ENCODE measurements at places on chromosomes 2 and 18.

DNA sequence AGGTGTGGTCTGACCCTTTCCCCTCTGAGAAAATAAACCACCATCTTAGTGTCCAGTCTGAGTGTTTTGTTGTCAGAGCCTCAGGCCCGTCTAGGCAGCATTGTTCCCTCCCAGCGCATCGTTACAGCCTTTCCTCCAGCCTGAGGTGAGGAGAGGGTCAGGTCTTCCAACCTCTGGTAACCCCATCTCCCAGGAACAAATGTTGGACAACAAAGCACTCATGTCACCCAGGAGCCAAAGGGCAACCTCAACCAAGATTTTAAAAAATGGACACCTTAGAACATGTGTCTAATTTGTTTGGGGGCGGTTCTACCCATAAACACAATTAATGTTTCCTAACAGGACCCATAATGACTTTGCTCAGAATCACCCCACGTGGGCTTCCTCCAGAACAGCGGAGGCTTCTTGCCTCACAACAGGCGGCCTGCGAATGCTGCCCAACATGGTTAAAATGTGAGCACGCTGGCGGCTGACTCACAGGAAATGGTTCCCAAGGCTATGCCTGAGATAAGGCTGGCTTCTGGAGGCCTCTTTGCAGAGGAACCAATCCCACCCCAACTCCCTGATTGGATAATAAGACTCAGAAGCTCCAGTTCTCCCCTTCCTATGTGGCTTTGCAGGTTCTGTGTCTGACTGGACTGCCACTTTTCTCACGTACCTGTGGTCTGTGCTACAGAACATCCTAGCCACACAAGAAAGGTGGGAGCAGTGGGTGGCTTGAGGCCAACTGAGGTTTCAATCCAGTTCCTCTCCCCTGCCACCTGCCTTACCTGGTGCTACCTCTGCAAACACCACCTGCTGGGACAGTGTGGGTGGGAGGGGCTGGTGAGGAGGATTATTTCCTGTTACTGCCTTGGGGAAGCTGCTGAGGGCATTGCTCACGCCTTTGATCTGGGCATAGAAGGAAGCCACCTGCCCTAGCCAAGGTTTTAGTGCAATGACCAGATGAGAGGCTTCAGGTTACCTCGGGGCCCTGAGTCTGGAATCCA lies 108.8 kb downstream of the B3GNT2 start:
- peak; percentile 20 for DNase-seq

- DNase-seq, result no peak
Observed at GRCh38 chr2:60959501-60959900, 58.0 kb upstream of the PEX13 start.

- DNase-seq, result no peak
Observed at GRCh38 chr2:217452928-217453327, 549.9 kb downstream of the TNS1 start.

- no peak for DNase-seq
Observed at GRCh38 chr2:57084697-57085281, 901.0 kb downstream of the CCDC85A start.

- peak; percentile 13 for DNase-seq
Observed at GRCh38 chr2:118973542-118973951, 31.6 kb downstream of the MARCO start.

- no peak for DNase-seq
Observed at GRCh38 chr2:75790121-75790813, 79.6 kb upstream of the GCFC2 start.

- no peak for DNase-seq
Observed at GRCh38 chr18:56516789-56517188, 121.6 kb downstream of the TXNL1 start.

DNA sequence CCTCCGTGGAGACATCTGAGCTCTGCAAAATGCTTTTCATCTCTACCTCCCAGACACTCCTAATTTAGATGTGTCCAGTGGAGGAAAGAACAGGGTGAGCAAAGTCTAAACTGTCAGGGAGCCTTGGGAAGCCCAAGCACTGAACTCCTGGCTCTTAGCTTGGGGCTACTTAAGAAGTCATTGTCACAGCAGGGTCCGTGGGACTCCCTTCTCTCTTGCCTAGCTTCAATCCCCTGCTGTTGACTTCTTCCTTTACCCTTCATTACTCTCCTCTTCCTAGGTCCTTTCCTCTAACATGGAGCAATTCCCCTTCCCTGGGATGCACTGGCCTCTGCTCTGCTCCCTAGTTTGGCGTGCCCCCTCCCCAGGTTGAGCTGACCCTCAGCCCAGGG lies 3.4 kb downstream of the OSR1 start:
- no peak for DNase-seq

Measured in AG09309 (cell line).